Left renal pelvis (tissue), 4 donors: ENCODE measurements at places on chromosomes 1 and 21.

DNA sequence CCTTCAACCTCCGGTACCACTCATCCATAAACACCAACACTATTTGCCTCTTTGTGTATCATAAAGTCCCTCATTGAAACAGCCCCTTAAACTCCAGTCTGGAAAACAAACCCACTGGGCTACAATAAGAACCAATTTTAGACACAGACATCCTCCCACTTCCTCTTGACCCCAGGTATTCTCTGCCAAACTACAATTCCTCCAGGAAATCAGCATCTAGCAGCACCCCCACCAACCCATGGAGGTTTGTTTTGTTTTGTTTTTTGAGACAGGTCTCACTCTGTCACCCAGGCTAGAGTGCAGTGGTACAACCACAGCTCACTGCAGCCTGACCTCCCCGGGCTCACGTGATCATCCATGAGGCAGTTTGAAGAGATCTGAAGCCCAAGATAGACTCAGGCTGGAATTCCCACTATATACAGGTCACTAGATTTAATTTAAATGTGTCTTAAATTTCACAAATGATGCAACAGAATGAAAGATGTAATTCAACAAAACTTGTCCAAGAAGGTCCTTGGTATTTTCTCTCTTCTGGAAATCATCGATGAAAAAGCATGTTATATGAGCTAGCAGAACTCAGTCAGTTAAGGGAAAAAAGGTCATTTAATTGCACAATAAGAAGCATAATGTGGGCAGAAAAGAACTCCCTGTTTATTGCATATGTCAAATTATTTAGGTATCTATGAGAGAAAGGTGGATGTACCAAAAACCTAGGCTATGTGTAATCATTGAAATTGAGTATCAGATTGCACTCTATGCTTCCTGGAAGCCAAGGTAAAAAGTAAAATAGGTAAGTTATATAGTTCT lies 30.3 kb downstream of the TCP10L start:
- no peak for DNase-seq

DNA sequence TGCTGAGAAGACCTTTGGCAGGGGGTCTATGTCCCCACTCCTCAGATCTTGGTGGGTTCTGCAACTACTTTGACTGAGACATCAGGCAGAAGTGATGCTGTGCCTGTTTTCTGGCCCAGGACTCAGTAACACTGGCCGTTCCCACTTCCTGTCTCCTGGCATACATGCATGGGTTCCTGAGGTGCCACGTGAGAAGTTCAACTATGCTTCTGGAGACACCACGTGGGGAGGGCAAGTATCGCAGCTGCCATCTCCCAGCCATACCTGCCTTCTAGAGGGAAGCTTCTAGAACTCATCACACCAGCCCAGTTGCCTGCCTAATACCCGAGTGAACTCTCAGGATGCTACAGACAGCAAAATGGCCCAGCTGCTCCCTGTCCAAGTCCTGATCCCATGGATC lies 65.8 kb downstream of the TRABD2B start:
- DNase-seq: no peak

- no peak for DNase-seq
Observed at GRCh38 chr1:15218287-15219279, 28.4 kb upstream of the FHAD1 start.

DNA sequence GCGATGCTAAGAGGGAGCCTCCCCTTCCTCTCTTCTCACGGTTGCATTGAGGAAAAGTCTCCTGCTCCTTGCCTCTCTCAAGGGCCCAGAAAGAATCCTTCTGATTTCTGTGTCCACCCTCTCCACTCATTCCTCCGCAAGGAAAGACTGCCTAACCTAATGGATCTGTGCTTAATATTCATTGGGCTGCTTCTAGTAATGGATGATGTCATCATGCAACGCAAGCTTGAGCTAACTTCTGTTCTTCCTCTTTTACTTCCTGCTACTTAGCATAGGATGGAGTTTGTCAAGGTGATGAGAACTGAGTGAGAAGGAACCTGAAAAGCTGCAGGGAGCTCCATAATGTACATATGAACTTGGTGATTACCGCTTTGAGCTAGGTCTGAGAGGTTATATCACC lies 35.2 kb upstream of the HMGB4 start:
- DNase-seq: no peak

DNA sequence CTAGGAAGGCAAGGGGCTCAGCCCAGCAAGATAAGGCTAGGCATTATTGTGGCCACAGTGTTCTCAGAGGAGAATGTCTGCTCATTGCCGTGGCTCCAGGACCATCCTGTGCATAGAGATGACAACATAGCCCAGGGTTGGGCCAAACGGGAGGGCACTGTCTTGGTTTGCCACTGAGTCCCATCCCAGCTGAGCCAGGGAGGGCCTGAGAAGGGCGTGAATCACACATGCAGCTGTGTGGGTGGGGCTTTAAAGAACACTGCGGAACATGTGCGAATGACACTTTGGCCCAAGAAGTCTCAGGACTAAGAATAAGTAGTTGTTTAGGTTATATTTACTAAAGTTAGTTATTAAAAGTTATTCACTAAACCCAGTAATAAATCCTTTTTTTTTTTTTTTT lies 18.5 kb downstream of the CHAF1B start:
- DNase-seq: no peak
